KBM-7 (cell line): ENCODE measurements at places on chromosomes 3 and 15.
A peak's percentile ranks its signal among the peaks of the same experiment; 100 is the strongest.

DNA sequence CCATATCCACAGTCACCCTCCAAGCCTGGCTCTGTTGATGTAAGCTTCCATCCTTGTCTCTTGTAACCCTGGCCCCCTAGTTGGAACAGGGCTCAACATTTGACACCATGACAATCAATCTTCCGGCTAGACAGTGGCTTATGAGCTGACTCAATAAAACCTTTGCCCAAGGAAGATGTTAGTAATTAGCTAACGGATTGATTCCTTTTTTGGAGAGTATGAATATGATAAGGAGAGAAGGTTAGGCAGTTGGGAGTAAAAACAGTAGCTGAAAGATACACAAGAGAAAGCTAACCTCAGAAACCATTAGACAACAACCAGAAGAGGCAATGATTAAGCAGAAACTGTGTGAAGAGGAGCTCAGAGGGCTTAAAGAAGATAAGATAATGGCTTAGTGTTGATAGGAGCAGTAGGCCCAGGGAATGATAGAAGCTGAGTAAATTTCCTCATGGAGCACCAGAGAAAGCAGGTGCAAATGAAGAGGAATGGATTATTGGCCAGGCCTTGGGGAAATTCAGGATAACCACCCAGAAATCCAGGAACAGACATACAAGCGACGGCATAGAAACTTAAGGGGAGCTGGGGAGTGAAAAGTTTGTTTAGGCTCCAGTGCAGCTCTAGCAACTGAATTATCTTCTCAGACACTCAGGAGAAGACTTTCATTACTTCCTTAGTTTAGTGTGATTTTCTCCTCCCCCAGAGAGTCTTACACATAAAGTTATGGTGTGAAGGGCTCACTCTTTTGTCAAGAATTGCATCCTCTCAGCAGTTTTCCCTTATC is 7.8 kb upstream of the RFX7 start:
- no peak for DNase-seq

DNA sequence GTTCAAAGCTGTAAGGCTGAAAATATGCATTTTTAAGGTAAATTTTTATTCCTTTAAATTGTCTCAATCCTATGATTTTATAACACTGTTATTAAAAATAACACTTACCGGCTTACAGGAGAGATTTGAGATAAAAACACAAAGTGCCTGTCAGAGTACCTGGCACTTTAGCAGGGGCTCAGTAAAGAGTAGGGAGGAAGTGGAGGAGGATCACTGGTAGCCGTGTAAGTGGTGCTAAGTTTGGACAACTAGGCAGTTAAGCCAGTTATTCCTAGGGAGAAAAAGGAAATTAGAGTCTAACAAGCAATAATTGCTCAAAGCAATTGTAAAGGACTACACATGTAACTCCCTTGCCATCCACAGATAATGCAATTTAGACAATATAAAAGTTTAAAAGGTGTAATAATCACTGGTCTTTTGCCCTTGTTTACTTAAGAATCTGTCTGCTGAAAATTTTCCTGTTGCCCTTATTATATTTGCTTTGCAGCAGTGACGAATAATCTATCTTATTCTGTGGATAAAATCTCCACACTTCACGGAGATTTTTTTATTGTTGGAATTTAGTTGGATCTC is 204.8 kb downstream of the CDIN1 start:
- DNase-seq = peak; percentile 12

- no peak for DNase-seq
Measured at GRCh38 chr3:69784954-69785514, 45.8 kb downstream of the MITF start.

GRCh38 chr15:63874616-63875015 is 40.9 kb upstream of the HERC1 start:
- no peak for DNase-seq

GRCh38 chr3:106542101-106542769 is 673.4 kb upstream of the CBLB start:
- DNase-seq = peak; percentile 6

DNA sequence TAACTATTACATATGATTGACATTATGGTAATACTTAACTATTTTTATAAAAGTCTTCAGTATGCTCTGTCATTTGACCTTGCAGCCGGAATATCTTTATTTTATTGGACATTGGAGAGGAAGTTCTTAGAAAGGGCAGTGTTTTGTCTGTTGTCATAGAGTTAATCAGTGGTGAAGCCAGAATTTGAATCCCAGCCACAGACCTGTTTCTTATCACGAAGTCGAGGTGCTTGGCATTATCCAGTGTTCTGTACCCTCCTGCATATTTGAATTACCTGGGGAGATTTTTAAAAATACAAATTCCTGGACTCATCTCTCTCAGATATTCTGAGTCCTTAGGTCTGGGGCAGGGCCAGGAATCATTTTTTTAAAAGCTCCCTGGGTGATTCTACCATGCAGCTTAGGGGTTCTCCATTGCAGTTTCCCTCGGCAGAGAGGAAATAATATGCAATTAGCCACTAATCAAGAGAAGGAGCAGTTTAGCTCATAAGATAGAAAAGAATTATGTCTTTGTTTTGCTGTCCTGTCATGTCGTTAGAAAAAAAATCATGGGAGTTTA is 195.6 kb upstream of the CFAP20DC start:
- no peak for DNase-seq

GRCh38 chr15:74781431-74782258 is at the start of gene CSK:
TSS of gene CSK (plus strand) at chr15:74782080. CDS start at chr15:74798298, 16,218 bp downstream.
- DNase-seq = peak; percentile 81

DNA sequence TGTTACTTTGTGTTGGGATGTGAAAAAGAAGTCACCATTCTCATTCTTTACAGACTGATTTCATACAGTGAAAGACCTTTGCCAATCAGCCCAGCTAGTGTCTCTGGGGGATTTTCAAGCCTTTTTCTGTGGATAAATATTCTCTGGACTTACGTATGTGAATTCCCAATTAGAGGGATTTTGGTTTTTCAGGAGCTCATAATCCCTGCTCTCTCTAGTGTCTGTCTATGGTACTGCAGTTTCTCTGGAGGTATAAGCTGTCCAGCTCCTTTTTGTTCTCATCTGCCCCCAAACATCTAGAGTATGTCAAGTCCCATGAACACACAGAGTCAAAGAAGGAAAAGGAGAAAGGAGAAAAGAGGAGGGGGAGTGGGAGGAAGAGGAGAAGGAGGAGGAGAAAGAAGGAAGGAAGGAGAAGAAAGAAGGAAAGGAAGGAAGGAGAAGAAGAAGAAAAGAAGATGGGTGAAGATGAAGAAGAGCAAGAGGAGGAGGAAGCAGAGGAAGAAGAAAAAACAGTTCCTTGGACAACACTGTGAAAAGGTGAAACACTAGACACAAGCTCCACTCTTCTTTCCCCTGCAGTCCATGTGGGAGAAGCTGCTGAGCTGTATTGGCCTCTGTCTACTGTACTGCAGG is 218.6 kb downstream of the GREM1 start:
- DNase-seq = peak; percentile 11

- DNase-seq = no peak
Measured at GRCh38 chr3:29397406-29397805, 116.5 kb downstream of the RBMS3 start.

DNA sequence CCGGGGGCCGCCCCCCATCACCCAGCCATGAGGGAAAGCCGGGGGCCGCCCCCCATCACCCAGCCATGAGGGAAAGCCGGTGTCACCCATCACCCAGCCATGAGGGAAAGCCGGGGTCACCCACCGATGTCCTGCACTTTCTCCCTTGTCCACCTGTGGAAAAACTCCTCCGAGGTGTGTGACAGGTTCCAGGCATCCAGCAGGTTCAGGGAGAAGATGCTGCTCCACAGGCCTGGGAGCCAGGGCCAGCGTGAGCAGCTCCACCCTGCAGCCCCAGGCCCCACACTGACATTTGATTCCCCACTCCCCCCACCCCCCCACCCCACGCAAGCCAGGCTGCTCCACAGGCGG is 15.5 kb upstream of the EHD4 start:
- DNase-seq = no peak

GRCh38 chr3:158768881-158769543 is 32.8 kb upstream of the MFSD1 start:
- no peak for DNase-seq

DNA sequence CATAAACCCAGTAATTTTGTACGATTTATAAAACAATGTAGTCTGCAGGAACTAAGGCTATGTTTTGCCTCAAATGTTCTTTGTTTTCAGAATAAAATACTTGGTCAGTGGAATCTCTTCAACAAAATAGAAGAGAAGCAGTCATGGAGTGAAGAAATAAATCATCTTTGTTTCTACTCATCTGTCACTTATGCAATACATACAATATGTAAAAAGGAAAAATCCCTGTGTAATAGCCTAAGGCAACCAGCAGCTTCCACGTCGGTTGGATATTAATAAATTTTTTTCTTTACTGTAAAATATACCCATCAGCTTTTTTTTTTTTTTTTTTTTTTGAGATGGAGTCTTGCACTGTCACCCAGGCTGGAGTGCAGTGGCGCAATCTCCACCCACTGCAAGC is 5.2 kb upstream of the WDR5B start:
- no peak for DNase-seq

- DNase-seq = no peak
Measured at GRCh38 chr3:52315977-52316764, at the start of gene DNAH1. TSS of gene DNAH1 (plus strand) at chr3:52316319. CDS start at chr3:52322443, 6,124 bp downstream.

DNA sequence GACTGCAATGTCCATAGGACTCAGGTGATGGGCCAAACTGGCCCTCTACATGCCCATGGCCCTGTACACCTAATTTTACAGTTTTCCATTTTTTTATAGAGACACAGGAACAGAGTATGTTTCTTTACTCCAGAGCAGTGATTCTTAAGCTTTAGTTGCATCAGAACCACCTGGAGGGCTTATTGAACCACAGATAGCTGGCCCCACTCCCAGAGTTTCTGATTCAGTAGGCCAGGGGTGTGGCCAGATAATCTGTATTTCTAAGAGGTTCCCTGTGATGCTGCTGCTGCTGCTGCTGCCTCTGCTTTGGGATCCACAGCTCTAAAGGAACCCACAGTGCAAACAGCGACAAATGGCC is 5.1 kb downstream of the RBP1 start:
- DNase-seq = no peak

DNA sequence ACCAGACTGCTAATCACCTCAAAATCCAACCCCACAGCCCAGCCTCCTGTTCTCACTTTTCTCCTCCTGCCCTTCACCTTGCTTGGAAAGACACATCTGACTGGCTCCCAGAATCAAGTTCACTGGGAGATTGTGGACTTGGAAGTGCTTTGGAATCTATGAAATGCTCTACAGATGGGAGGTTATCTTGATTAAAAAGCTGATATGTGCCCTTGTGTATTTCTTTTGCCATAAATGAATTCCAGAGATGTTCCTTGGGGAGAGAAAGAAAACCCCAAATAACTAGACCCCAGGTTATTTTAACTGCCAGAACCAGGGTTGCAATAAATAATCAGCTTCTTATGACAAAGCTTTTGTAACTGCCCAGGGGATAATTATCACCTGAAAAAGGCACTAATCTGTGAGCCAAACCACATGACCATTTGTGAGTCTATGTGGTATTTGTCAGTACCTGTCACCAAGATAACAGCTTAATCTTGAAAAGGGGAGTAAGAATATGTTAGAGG is 21.7 kb upstream of the ARHGEF3 start:
- no peak for DNase-seq

GRCh38 chr3:5271372-5271683 is 83.8 kb downstream of the EDEM1 start:
- DNase-seq = no peak

DNA sequence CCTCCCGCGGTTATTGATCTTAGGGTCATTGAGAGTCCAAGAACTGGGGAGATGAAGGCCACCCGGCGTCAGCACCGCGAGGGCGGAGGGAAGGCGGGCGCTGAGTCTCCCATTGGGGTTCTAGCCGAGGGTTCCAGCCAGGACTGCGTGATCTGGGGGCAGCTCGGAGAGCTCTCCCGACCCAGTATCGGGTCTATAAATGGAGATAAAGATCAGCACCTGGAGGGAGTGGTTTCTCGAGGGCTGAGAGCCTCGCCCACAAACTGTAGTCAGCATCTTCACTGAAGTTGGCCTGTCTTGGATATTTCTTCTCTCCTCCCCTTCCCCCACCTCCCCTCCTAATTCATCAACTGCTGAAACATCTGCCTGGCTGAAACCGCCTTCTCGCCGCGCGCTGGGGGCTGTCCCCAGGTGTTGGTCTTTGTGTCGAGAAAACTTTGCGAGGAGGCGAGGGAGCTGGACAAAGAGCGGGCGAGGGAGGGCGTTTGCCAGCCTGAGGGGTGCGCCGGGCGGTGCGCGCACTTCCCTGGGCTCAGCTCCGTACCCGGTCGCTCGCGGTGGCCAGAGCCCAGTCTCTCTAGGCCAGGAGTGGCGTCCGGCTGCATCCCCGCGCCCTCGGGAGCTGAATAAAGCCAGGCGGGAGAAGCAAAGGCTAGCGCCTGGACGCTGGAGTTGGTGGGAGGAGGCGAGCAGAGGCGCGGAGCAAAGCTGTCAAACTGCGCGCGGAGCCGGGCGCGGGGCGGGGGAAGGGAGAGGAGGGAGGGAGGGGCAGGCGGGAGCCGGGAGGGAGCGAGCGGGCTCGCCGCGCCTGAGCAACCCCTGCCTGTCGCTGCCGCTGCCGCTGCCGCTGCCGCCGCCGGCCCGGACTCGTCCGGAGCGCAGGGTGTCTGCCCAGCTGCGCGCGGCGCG is at the start of gene ST8SIA2:
ST8SIA2 (plus strand) TSS at position 811 of the 909 bp plus-strand sequence. CDS start 184 bp downstream, outside the sequence.
- no peak for DNase-seq

DNA sequence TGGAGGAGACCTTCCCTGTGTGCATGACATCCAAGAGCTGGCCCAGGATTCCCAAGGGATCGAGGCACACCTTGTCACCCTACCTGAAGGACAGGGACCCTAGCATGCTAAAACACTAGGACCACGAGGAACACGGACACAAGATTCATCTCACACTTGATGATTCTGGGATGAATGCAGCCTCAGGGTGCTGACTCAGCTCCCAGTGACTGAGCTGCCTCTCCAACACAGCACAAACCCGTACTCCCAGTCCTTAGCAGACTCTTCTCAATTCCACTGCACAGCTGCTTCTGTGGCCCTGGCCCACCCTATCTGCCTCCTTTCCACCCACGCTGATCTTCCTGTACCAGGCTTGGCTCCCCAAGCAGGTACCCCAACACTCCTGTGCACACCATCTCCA is 9.1 kb upstream of the OXTR start:
- no peak for DNase-seq

DNA sequence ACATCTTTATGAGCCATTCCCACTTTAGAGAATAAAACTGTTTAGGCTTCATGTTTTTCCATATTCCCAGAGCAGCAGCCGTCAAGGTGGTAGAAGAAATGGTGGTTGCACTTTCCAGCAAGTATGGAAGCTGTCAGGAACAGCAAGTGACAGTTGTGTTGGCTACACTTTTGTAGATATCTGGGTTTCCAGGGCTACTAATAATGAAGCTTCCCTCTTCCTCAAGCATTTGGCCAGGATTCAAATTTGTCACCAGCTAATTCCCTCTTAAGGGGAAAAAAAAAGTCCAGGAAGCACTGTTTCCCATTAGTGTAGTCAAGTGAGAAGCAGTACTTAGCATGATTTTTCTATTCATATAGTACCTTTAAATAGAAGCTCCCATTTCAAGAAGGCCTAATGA is 252.8 kb downstream of the IGSF11 start:
- no peak for DNase-seq

DNA sequence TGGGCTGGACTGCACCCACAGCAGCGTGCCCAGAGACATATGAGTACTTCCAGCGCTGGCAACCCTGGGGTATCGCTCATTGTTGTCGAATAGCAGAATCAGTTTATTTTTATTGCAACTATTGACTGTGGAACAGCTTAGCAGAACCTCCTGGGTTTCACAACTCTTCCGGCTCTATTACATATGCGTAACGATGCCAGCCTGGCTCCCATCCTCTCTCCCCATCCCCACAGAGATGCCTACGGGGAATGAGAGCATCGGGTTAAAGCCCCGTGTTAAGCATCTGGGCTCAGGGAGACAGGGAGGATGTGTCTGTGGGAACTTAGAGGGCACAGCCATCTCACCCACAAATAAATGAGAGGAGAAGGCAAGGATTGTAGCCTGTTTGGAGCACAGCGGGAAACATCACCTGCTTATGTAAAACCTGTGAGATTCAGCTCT is 76.6 kb upstream of the DLG1 start:
- no peak for DNase-seq
